ENCODE measurements at places on chromosomes 7 and 10.

DNA sequence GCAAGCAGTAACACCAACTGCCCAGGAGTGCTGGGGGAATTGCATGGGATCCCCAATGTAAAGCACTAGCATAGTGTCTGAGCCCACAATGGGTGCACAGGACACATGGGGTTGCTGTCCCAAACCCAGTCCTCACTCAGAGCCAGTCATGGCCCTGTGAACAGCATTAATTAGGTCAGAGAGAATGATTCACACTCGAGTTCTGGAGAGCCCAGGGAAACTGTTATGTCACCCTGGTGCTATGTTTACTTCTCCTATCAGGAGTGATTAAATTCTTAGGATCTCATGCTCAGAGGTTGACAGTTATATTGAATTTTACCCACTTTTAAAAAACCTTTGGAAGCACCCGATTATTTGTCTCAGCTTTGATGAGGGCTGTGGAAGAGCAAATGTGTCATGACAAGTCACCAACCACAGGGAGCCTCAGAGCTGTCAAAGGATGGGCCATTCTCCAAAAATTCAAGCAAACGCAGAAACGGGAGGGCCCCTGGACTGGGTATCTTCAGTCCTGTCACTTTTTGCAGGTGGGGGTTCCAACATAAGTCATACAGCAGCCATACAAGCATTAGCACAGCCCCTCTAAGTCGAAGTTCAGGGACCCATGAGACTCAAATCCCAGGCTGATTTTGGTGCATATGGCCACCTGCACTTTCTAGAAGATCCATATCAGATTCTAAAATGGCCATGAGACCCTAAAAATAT is 1.3 kb upstream of the RASSF4 start:
- no peak for DNase-seq

DNA sequence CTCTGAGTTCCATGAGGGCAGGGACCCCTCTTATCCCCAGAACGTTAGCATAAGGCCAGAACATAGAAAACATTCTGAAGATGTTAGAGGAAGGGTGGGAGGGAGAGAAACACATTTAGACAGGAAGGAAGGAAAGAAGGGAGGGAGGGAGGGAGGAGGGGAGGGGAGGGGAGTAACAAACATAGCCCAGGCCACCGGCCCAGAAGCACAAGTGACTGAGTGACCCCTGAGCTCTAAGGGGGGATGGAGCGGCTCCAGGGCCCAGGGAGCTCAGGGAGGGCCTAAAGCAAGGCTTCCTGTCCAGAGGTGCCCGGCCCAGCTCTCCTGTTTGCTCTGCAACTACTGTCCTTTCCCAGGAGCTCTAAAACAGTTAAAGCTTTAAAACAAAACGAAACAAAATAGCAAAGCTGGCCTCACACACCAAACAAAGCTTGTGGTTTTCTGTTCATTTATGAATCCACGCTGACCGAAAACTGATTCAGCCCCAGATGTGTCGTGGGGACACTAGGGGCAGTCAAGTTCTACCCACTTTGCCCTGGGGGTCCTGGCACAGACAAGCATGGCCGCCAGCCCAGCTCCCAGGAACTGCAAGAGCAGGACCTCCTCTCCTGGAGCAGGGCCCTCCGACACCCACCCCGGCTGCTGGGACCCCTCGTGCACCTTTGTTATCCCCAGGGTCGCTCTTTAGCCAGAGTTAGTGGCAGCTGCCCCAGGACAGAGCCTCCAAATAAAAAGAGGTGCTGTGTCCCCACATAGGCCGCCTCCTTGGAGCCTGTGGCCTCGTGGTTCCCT is 496.2 kb upstream of the FOXK1 start:
- no peak for DNase-seq

GRCh38 chr10:82378146-82378545 is 503.2 kb downstream of the NRG3 start:
- DNase-seq, result no peak

GRCh38 chr10:101671453-101671852 is 23.5 kb downstream of the FBXW4 start:
- DNase-seq, result no peak

- no peak for DNase-seq
These were observed 16.1 kb downstream of the CALML3 start for GRCh38 chr10:5540891-5541290.

GRCh38 chr10:127887541-127888415 is 5.0 kb downstream of the CLRN3 start:
- no peak for DNase-seq

DNA sequence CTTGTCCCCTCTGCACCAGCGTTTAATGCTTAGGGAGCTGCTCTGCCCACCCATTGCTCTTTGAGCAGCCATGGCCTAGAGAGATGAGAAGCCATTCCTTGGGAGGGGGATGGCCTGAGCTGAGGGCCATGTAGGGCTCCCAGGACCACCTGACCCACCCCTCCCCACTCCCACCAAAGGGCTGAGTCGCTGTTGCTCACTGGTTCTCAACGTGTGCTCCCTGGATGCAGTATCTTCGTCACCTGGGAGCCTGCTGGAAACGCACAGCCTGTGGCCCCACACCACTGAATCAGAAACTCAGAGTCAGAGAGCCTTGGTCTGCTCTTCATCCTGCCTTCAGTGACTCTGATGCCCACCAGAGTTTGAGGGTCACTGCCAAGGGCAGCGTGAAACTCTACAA is 37.0 kb downstream of the VWA2 start:
- no peak for DNase-seq

DNA sequence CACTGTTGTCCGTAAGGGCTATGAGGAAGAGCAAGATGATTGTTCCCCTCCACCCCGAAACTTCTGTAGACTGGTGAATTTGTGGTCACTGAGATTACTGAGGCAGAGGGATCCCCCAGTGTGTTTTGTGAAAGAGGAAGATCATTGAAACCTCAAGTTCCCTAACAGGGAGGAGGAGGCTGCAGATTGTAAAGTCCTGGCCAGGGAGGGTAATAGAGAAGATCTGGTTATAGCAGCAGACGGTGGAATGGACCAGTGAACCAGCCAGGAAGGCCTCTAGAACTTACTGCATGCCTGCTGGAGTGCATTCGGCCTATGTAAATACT is 31.1 kb downstream of the LMTK2 start:
- no peak for DNase-seq

DNA sequence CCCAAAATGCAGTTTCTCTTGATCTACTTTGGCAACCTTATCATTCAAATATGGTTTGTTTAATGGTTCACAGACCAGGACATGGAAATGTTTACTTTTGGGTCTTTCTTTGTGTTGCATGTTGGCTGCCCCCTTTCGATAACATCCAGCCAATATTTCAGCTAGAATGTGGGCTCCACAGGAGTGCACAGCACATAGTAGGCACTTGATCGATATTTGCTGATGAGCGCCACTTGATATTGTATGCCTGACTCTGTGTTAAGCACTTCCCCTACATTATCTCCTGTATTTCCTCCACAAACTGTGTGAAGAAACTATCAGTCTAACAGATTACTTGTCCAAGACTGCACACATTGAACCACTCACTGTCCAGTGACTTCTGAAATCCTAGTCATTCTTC is 60.2 kb downstream of the SMURF1 start:
- DNase-seq, result no peak

GRCh38 chr7:157895520-157896375 is 558.9 kb downstream of the DNAJB6 start:
- no peak for DNase-seq

- no peak for DNase-seq
These were observed 40.7 kb downstream of the AHR start for GRCh38 chr7:17339139-17339538.

- no peak for DNase-seq
These were observed 170.3 kb downstream of the SEMA3E start for GRCh38 chr7:83478616-83479015.

GRCh38 chr10:13483073-13483472 is 45.7 kb downstream of the BEND7 start:
- DNase-seq, result no peak

DNA sequence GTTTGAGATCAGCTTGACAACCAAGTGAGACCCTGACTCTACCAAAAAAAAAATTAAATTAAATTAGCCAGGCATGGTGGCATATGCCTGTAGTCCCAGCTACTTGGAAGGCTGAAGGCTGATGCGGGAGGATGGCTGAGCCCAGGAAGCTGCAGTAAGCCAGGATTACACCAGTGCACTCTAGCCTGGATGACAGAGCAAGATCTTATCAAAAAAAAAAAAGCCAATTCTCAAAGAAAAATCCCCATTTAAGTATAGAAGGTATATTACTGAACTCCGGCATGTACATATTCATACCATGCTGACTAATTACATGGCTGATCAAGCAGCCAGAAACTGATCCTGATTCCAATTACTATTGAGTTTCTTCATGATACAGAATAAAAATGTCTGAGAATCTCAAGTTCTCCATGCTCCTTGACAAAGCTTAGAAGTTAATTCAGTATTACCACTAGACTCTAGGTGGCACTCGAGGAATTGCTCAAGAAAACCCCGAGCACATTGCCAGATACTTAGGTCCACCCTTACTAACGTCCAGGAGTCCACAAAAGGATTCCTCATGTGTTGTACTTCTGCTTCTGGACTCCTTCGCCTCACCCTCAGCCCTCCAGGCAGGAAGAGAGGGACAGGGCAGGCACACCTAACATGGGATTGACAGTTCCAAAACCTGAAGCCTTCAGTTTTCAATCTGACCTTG is 148.9 kb downstream of the PARD3 start:
- no peak for DNase-seq

- DNase-seq, result no peak
These were observed 46.6 kb upstream of the ZNF32 start for GRCh38 chr10:43695321-43695720.

DNA sequence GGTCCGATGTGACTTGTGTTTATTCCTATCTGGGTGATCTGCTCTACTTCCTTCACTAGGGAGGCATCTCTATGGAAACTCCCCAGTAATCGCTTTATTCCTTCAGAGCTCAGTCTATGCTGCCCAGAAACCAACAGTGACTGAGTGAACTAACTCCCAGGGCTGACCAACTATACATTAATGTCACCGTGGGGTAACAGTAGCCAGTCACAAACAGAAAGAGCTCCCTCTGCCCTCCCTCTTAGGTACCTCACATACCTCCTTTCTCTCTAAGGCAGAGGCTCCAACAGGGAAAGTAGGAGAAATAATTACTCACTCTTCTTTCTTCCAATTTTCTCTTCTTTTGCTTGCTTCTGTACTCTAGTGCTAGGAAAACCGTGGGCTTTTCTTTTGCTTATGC is 855.0 kb downstream of the REEP3 start:
- no peak for DNase-seq

GRCh38 chr10:6416892-6417512 is 163.1 kb downstream of the PRKCQ start:
- DNase-seq, result no peak

Measured in cortex of kidney (tissue), 1 donor.